Fibroblast of skin of right biceps (primary cell): ENCODE measurements at places on chromosomes 4 and X.

DNA sequence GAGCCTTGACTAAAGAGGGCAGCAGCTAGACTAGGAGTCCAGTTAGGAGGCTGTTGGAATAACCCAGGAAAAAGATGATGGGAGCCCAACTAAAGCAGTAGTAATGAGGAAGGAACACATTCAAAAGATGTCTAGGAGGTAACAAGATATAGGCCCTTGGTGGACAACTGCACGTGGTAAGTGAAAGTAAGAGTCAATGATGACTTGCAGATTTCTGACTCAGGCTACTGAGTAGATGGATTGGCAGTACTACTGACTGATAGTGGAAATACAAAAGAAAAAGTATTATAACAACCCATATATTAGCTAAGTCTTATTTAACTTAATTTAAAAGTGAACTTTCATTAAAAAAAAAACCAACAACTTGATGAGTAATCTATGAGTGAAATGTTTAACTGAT lies 74.0 kb downstream of the PAK3 start:
- no peak for DNase-seq

DNA sequence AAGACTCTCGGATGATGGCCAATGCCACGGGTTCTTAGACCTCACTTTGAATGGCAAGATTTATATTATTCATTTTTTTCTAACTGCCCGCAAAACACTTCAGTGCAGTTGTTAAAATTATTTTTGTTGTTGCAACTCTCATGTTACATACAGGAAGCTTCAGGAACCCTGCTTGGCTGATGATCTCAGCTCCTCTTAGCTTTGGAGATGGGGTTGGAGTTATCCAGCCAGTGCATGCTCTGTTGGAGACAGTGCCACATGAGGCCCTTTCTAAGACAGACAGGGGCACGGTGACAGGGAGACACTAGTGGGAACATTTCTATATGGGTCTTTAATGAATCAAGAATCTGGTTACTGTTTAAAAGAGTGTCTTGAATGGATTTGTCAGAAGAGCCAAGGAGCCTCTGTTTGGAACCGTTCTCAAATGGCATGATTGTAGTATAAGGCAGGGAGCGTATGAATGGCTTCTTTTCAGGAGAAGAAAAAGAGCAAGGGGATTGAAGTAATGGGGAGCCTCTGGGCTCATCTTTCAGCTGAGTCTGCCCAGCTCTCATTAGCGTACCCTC lies 61.9 kb upstream of the ENPP6 start:
- DNase-seq = no peak

- peak; percentile 97 for DNase-seq
Observed at GRCh38 chrX:16719334-16720084, at the start of gene SYAP1. SYAP1 (plus strand) TSS chrX:16719612; CDS start chrX:16719725, 113 bp downstream.

DNA sequence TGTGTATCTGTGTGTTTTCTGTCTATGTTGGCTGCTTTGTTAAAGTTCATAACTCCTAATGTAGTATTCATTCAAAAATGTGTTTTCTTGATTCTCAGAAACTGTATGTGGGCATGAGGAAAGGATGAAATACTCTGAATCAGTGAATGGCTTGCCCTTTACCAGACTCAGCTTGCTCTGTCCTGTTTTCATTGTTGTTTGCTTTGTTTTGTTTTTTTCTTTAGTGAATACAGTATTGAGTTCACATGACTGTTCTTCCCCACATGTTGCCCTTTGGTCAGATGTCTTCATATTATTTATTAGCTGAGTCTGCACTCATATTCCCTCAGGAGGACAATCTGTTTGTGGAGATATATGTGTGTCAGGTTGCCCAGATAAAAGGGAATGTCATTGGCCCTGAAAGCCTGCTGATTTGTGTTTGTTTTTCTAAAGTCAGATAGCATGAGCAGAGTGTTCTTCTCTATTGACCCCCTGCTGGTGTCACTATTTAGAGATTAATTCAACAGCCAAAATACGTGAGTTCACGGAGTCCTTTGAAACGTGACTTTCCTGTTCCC lies 1184.4 kb downstream of the RPA4 start:
- no peak for DNase-seq

GRCh38 chrX:129719931-129720530 lies 18.7 kb upstream of the XPNPEP2 start:
- DNase-seq = peak; percentile 19

DNA sequence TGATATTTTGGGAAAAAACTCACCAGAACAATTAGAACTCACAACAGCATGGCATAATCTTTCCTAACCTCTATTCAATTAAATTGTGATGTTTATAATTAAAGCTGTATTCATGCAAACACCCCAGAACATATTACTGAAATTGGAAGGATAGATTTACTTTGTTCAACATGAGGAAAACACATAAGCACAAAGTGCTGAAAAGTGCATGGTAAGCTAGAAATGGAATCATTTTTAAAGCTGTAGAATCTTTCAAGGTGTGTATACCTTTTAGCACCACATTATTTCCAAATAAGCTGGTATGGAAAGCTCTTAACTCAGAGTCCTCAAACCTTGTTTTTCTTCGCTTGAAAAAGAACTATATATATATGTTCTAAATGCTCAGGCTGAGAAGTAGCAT lies 90.8 kb upstream of the NAP1L5 start:
- DNase-seq = no peak

- DNase-seq = no peak
Observed at GRCh38 chr4:16072168-16072567, 11.7 kb downstream of the PROM1 start.

DNA sequence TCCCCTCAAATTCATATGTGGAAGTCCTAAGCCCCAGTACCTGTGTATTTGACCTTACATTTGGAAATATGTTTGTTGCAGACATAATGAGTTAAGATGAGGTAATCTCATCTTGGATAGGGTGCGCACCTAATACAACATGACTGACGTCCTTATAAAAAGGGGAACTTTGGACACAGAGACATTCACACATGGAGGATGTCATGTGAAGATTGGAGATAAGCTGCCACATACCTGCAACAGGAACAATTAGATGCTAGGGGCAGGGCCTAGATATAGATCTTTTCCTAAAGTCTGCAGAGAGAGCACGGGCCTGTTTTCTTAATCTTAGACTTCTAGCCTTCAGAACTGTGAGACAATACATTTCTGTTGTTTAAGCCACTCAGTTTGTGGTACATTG lies 162.5 kb downstream of the IL1RAPL2 start:
- no peak for DNase-seq

- no peak for DNase-seq
Observed at GRCh38 chr4:86381431-86381830, 21.6 kb upstream of the MAPK10 start.

DNA sequence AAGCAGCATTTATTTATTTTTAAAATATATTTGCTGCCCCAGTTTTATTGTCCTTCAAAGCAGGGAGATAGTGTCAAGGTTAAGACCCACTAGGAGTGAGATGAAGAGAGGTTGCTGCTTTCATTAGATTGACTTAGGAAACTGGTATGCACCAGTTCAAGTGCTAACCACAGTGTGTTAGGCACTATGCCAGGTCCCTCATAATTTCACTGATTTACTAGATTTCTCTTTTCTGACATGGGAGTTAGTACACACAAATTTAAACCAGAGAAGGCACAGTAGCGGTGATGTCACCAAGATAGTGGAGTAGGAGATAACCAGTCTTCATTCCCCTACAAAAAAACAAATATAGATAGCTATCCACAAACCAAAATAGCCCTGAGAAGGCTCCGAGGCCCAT lies 14.3 kb downstream of the RRAGB start:
- peak; percentile 2 for DNase-seq

DNA sequence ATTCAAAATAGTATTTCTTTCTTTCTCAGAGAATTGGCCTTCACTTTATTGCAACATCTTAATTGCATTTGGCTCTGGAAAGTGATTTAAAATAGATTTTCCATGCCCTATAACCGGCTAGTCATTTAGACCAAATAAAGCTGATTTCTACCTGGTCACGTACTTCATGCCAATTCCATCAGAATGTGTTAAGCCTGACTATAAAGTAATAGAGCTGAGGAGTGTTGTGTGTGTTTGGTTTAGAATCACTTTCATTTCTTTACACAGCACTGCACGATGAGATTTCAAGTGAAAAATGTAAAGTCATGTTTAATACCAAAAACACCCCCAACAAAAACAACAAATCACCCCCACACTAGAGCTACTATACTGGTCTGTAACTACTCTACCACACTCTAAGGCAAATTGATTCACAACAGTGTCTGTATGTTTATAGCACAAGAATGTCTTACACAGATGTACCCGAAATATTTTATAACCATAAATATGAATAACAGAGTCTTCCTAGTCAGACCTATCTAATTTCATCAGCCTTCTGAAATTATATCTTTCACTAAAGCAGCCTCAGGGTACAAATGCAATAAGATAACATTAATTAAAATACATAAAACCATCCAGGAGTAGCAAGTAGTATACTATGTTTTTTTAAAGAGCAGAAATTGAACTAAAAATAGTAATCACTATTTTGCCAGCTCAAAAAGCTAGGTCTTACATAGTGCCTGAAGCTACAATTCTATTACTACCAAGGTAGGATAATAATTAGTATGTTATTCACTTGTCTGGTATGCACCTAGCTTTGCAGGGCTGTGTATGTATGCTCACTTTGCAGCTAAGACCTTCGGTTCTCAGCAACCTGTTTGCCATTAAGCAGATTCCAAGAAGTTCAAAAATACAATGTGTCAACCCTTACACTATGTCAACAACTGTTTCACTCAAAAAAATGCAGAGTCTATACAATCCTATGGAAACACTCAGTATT lies 28.4 kb downstream of the APBB2 start:
- peak; percentile 62 for DNase-seq
